Choroid plexus epithelial cell (primary cell): ENCODE measurements at places on chromosomes 1 and 21.

- DNase-seq: no peak
Measured at GRCh38 chr1:30397576-30397975, 325.8 kb downstream of the MATN1 start.

GRCh38 chr1:43414634-43415223, 25.0 kb downstream of the SZT2 start:
- DNase-seq: peak; percentile 70

DNA sequence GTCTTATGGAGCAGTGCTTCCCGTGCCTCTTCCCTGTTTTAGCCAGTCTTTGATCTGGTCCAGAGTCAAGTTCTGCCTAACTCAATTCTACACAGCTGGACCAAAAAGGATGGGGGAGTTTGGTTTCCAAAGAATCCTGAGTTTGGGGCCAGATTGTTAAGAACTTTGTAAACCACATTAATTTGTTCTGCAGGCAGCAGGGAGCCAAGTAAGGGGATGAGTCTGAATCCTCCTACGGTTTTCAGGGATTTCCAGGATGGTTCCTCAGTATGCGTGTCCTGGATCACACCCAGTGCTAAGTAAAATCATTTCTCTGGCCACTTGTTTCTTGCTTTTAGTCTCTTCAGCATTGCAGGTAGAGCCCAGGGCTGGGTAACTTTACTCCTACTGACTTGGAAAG, 26.1 kb upstream of the GJA5 start:
- DNase-seq: no peak

DNA sequence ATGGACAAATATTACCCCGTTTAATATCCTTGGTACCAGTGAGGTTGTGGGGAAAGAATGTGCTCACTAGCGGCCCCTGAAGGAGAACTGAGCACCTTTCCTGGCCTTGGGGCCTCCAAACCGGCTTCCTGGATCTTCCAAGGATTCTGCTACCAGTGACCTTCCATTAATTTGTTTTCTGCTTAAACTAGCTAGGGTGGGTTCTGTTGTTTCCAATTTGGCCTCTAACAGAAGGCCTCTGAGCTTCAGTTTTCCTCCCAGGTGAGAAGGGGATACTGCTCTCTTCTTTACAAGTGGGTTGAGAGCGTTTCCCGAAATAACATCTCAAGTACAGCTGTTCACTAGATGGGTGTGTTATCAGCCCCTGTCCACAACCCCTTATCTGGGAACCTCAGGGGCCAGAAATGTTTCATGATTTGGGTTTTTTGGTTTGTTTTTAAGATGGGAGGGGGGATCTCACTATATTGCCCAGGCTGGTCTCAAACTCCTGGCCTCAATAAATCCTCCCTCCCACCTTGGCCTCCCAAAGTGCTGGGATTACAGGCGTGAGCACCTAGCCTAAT, 16.9 kb upstream of the IFNGR2 start:
- no peak for DNase-seq

DNA sequence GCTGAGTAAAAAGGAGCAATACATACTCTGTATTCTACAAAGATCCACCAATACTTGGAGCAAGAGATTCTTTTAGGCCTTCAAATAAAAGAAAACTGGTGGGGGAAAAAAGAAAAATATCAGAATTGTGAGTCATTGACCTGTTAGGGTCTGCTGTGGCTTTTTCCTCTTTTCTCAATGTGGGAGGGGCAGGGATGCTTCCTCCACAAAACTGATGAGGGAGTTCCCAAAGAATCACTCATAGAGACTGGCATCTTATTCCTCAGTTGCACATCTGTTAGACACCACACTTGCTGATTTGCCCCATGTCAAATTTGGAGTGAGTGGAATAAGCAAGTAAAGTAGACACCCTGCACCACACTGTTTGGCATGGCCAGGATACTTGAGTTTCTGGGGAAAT, 16.6 kb downstream of the C1orf141 start:
- DNase-seq: no peak

- DNase-seq: peak; percentile 8
Measured at GRCh38 chr1:244106837-244107493, 55.9 kb downstream of the ZBTB18 start.

DNA sequence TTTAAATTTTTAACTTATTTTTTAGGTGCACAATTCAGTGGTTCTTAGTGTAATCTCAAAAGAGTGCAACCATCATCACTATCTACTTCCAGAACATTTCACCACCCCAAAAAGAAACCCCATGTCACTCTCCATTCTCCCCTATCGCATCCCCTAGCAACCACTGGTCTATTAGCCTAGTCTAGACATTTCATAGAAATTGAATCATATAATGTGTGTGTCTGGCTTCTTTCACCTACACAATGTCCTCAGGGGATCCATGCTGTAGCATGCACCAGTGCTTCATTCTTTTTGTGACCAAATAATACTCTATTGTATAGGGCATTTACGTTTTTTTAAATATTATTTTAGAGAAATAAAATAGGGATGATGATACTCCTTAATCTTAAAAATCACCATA, 64.7 kb downstream of the JAK1 start:
- no peak for DNase-seq

GRCh38 chr1:213452501-213452900, 401.5 kb downstream of the RPS6KC1 start:
- no peak for DNase-seq

DNA sequence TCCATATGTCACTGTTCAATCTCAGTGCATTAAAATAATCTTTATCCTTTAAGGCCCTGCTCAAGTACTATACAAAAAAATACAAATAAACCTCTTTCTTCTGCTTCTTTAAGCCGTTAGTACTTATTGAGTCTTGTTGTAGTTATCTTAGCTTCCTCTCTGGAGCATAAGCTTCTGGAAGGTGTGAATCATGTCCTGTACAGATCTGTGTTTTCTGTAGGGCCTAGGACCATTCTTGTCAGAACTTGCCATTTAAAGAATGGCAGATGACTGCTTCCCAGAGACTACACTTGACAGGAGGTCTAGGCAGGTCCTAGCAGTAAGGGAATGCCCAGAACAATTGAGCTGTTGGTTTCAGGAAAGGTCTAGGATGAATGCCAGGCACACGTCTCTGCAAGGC, 12.9 kb downstream of the NEK7 start:
- DNase-seq: no peak

- DNase-seq: no peak
Measured at GRCh38 chr1:230387296-230387695, 38.8 kb downstream of the PGBD5 start.

GRCh38 chr1:203267347-203267846, 37.9 kb upstream of the BTG2 start:
- peak; percentile 88 for DNase-seq

GRCh38 chr1:34705077-34705476, 49.8 kb upstream of the GJB5 start:
- no peak for DNase-seq

GRCh38 chr1:111894497-111894896, 95.0 kb downstream of the KCND3 start:
- no peak for DNase-seq

- DNase-seq: no peak
Measured at GRCh38 chr1:179046808-179047635, 21.3 kb downstream of the FAM20B start.

DNA sequence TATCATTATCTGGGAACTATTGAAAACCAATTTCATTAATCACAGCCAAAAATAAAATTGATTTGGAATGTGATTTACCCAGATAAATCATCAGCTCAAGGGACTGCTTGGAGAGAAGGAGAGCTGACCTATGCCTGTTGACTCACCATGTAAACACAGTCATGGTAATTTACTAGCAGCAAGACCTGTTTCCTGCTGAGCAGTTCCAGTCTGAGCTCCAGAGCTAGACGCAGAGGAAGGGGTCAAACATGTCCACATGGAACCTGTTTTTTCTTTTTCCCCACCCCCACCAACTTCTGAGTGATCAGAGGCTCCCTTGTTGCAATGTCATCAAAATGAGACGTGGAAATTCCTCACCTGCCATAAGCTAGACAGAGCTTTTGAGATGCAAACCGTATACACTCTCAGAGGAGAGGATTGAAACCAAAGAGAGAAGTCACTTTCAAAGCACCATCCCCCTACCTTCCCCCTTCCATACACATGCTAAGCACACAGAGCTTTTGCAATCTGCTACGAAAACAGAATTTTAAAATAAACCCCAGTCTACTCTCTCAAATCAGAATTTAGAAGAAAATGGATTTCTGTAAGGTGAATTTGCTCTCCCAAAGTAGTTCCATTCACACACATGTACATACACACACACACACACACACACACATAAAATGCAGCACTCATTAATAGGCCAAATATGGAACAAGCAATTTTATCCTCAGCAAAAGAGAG, 55.9 kb upstream of the PTGFRN start:
- DNase-seq: peak; percentile 97

DNA sequence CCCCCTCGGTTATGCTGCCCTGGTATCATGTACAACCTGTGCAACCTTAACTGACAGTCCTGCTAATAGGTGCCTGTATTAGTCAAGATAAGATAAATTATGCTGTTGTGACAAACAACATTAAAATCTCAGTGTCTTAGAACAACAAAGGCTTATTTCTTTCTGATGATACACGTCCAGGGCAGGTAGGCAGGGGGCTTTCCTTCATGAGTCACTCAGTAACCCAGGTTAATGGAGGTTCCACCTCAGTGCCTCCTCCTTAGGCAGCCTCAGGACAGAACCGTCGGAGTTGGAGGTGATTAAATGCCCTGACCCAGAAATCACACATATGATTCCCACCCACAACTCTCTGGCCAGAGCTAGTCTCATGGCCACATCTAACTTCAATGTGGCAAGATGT, 94.6 kb upstream of the CASZ1 start:
- no peak for DNase-seq

GRCh38 chr1:112672009-112672408, 2.5 kb upstream of the MOV10 start:
- DNase-seq: no peak

GRCh38 chr21:44612029-44612486, at the start of gene KRTAP10-8:
TSS of gene KRTAP10-8 (plus strand) at chr21:44612079. CDS start at chr21:44612101, 22 bp downstream.
- DNase-seq: no peak

GRCh38 chr1:212622467-212622866, 13.9 kb downstream of the ATF3 start:
- DNase-seq: no peak

- DNase-seq: no peak
Measured at GRCh38 chr1:201793306-201793925, 35.5 kb upstream of the IPO9 start.

DNA sequence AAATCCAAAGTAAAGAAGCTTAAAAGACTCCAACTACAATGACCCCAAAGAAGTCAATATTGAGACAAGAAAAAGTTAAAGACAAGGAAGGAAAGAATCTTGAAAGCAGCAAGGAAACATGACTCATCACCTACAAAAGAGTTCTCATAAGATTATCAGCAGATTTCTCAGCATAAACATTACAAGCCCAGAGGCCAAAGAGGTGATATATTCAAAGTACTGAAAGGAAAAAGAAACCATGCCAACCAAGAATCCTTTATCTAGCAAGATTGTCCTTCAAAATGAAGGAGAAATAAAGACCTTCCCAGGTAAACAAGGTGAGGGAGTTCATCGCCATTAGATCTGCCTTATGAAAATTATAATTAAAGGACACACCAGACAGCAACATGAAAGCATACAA, 49.8 kb downstream of the CSMD2 start:
- DNase-seq: no peak

- no peak for DNase-seq
Measured at GRCh38 chr1:156409439-156409838, 40.4 kb downstream of the RHBG start.

GRCh38 chr21:15293240-15293639, 228.4 kb upstream of the NRIP1 start:
- peak; percentile 93 for DNase-seq

DNA sequence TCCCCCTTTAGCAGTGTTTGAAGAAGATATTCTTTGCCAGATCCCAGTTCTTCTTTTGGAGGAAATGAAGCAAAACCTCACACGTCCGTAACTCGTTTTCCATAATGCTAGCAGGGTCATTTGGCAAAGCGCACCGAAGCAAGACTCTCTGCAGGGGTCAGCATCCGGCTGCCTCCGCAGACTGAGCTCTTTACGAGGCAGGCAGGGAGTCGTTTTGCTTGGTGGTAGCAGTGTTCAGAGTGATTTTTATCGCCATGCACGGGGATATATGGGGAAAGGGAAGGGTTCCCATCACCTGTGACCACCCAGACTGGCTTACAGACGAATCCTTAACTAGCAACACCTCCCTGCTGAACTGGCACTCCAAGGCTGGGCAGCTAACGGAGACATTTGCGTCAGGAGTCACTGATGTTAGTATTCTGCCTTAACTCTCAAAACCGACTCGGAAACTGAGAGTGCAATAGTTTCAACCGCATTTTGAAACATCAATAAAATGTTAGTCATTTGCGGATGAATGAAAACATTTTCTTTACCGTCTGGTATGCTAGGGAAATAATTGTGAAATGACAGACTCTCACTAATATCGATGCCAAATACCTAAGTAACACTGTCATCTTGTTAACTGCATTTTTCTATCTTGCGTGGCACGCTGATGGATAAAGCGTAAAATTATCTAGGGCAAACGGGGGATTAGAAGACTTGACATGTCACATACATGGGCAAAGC, 2.2 kb upstream of the NEGR1 start:
- DNase-seq: peak; percentile 92

GRCh38 chr1:180194048-180194425, 36.0 kb upstream of the LHX4 start:
- no peak for DNase-seq

GRCh38 chr1:190897233-190897632, 419.6 kb upstream of the BRINP3 start:
- DNase-seq: no peak

GRCh38 chr21:35390013-35390776, 341.1 kb upstream of the RUNX1 start:
- DNase-seq: peak; percentile 62

DNA sequence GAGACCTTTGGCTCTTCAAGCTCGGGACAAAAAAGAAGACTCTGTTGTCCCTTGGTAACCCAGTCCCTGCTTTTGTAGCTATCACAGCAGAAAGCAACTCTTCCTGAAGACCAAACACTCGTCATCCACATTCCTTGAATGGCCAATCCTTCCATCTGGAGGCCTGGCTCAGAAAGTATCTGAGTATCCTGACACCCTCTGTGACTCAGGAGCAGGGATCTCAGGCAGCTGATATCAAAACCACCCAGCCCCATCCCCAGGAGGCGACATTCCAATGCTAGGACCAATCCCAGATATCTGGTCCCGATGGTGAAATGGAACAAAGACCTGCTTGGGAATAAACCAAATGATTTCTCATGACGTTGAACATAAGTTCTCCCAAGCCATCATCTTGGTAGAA, 112.5 kb downstream of the TAS1R2 start:
- DNase-seq: no peak

- DNase-seq: peak; percentile 57
Measured at GRCh38 chr1:44733365-44733764, 2.4 kb upstream of the RNU5D-1 start.
